ENCODE measurements at places on chromosomes 3 and 15.

DNA sequence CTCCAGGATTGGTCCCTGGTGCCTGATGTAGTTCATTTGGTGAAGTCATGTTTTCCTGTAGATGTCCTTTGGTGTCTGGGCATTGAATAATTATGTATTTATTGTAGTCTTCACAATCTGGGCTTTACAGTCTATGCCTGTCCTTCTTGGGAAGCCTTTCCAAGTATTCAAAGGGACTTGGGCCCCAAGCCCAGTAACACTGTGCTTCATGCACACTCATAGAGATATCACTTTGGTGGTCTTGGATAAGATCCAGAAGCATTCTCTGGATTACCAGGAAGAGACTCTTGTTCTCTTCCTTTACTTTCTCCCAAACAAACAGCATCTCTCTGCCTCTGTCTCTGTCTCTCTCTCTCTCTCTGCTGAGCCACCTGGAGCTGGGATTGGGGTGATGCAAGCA, 281.1 kb upstream of the GOLGA6L4 start:
- no peak for DNase-seq

DNA sequence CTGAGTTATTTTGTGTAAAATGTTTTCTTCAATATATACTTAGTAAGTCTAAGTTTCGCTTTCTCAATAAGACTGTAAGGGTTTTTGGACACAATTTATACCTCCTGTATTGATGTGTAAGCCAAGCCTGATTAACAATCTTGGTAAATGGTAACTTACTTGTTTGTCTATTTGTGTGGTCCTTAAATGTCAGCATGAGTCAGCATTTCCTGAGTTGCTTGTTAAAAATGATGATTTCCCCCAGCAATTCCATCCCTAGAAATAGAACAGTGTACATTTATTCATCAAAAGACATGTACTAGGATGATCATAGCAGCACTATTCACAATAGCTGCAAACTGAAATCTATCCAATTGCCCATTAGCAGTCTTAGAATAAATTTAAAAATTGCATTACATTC, 53.4 kb upstream of the LRIG1 start:
- DNase-seq, result no peak

- DNase-seq, result no peak
Observed at GRCh38 chr15:36903922-36904556, 196.3 kb downstream of the MEIS2 start.

DNA sequence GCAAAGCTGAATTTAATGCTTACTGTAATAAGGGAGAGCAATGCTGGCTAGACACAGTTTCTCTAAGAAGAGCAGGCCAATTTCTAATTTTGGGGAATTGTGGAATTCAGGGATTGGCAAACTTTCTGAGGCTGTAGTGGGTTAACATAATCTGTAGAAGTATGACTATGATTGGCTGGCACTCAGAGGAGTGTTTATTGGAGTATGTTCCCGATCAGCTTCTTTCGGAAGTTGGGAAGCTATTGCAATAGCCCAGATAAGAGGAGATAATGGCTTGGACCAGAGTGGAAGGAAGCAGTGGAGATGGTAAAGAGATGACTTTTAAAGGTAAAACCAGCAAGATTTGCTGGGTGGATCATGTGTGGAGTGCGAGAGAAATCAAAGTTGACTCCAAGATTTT, 19.4 kb downstream of the TMOD3 start:
- no peak for DNase-seq

- no peak for DNase-seq
Observed at GRCh38 chr3:54733106-54734006, 194.5 kb downstream of the LRTM1 start.

DNA sequence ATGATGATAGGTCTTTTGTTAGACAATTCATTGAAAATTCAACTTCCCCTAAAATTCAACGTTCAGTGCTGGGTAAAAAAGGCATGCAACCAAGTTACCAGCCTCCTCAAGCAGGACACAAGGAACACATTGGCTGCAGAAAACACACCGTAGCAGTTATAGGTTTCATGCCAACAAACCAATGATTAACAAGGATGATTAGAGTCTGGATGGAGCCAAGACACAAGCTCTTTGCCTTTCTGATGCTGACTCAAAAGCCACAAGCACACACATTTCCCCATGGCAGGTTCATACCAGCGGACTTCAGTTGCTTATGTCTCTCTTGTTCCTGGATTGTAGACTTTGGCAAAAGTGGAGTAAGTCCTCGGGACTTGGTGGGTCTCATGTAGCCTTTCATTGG, 105.8 kb downstream of the DHX30 start:
- DNase-seq, result no peak

DNA sequence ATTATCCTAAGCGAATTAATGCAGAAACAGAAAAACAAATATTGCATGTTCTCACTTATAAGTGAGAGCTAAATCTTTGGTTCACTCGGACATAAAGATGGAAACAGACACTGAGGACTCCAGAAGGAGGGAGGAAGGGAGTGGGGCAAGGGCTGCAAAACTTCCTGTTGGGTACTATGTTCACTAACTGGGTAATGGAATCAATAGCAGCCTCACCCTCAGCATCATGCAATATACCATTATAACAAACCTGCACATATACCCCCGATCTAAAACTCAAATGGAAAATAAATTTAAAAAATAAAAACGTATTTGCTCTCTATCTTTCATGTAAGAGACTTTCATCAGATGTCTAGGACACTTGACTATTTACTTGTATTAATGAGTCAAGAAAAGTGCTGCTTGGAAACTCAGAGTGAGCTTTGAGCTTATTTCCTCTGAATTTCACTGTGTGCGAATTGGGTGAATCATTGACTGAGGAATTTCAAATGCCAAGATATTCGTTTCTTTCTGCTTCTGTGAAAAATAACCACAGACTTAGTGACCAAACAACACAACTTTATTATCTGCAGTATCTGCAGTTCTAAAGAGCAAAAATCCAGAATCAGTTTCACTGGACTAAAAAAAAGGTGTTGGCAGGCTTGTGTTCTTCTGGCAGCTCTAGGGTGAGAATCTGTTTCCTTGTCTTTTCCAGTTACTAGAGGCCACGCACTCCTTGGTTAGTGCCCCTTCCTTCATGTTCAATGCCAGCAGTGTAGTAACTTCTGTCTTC, 18.4 kb downstream of the TM4SF18 start:
- no peak for DNase-seq

DNA sequence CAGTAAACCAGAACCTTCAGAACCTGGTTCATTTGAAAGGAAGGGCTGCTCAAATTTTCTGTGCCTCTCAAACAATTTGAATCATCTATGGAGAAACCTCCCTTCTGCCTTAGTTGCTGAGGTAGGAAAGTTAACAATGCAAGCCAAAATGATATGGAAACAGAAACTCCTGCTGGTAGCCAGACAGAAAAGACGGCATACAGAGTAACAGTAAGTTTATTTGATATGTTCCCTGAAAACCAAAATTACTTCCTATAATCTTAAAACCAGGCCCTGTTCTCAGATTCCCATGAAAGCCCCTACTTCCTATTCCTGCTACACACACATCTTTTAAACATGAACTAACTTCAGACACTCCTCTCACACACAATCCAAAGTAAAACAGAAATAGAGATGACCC, 86.2 kb downstream of the TBC1D5 start:
- no peak for DNase-seq

GRCh38 chr15:40481341-40482074, 10.7 kb downstream of the CHST14 start:
- DNase-seq, result no peak

DNA sequence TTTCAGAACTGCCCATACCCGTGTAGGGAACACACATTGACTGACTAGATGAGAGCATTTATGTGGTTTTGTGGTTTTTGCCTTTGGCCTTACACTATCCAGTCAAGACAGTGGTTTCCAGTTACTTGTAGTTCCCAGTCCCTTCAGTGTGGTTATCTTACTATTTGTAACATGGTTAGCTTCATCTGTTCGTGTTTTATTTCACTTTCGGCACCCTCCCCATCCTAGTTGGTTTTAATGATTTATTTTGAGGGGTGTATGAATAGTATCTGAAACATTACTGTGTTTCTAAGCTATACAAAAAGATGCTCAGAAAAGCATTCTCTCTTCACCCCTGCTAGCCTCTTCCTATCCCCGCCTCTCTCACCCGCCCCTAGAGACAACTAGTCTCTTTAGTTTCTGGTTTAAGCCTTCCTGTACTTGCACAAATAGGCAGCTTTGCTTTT, 14.1 kb downstream of the LYSMD4 start:
- no peak for DNase-seq

DNA sequence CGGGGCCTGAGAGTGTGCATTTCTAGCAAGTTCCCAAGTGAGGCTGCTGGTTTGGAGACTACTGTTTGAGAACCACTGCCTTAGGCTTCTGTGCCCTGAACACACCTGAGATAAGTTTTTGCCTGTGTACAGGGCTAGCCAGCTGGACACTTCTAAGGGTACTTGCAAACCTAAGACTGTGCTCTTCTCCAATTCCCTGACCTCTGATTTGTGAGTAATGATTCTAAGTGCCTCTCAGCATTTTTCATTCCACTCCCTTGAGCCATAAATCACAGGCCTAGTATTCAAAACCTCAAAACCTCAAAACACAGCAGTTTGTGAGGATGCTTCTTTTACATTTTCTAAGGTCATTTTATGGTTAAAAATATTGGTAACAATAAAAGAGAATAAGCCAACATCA, 148.4 kb downstream of the CHST2 start:
- DNase-seq, result no peak

GRCh38 chr15:59333401-59334075, 39.1 kb downstream of the MYO1E start:
- no peak for DNase-seq

GRCh38 chr3:95468331-95468730, 1346.1 kb upstream of the EPHA6 start:
- no peak for DNase-seq

DNA sequence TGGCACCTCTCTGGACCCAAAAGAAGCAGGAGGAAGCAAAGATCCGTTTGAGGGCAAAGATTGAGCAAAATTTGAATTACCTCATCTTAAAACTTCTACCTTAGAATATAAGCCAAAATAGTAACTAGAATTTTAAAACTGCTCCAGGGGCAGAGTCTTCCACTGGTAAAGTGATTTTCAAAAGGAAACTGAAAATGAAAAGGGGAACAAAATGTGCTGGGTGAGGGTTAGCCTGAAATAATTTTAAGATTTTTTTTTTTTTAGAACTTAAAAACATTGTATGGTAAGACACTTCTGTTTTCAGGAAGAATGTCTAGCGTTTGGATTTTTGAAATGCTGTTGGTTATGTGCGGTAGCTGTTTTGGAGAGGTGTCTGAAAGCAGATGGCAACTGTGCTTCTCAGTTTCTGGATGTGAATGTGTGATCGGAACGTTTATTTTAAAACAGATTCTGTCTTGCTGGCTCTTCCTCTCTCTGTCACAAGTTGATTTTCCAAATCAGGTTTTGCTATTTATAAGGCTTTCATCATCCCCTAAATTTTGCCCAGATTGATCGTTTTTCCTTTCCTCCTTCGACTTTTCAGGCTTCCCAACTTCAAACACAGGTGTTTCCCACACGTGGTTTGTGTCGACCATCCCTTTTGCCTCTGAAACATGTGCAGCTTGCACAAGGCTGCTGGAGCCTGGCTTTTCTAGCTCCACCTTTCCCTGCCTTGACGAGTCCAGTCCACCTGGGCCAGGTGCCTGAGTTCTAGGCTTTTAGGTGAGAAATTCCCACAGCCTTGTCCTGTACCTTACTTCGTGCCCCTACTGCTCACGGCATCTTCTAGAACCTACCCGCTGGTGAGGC, 3.3 kb downstream of the LRRK1 start:
- DNase-seq, result no peak

DNA sequence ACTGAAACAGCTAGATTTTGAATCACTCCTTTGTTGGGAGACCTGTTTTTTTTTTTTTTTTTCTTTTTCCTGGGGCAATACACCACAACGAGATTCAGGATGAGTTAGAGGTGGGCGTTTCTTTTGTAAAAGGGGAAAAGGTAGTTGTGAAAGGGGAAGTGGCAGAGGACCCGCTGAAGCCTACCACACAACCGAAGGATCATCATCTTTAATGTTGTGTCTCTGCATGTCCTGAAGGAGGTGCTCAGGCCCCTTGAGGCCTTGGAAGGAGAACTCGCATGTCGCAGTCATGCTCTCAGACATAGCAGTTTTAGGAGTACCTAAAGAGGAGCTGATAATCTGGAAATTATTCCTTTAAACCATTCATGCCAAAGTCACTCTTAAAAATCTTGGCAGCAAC, 137.9 kb upstream of the LRIG1 start:
- no peak for DNase-seq

DNA sequence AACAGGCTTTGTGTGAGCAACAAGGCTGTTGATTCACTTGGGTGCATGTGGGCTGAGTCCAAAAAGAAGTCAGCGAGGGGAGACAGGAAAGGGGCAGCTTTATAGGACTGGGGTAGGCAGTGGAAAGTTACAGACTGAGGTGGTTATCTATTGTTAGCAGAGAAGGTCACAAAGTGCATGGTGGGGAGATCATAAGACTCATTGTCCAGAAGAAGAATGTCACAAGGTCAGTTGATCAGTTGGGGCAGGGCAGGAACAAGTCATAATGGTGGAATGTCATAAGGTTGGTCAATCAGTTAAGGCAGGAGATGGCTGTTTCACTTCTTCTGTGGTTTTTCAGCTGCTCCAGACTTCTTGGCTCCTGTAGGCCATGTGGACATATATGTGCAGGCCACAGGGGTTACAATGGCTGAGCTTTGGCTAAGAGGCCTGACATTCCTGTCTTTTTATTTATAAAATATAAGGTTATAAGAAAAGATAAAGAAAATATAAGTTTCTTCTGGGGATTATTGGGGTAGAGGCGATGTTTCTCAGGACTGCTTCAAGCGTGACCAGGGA, 69.5 kb upstream of the SNTN start:
- no peak for DNase-seq

GRCh38 chr15:28915935-28916334, 30.2 kb downstream of the APBA2 start:
- no peak for DNase-seq

DNA sequence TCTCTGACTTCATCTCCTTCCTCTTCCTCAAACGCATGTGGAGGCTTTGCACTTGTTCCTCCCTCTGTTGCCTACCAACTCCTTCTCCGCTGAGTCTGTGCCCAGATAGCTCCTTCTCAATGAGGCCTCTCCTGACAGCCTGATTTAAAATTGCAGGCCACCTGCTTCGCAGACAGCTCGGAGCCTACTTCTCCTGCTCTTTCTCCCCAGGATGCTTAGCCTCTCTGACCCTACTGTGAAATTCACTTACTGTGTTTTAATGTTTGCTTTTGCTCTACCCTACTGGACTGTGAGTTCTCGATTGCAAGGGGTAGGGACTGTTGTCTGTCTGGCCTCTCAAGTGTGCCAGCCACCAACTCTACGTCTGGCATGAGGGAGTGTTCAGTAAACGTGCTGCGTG, 83.4 kb downstream of the EEFSEC start:
- no peak for DNase-seq

All from heart left ventricle (tissue), 16 donors.